ENCODE measurements at places on chromosomes 1 and 21.
A peak's percentile ranks its signal among the peaks of the same experiment; 100 is the strongest.

DNA sequence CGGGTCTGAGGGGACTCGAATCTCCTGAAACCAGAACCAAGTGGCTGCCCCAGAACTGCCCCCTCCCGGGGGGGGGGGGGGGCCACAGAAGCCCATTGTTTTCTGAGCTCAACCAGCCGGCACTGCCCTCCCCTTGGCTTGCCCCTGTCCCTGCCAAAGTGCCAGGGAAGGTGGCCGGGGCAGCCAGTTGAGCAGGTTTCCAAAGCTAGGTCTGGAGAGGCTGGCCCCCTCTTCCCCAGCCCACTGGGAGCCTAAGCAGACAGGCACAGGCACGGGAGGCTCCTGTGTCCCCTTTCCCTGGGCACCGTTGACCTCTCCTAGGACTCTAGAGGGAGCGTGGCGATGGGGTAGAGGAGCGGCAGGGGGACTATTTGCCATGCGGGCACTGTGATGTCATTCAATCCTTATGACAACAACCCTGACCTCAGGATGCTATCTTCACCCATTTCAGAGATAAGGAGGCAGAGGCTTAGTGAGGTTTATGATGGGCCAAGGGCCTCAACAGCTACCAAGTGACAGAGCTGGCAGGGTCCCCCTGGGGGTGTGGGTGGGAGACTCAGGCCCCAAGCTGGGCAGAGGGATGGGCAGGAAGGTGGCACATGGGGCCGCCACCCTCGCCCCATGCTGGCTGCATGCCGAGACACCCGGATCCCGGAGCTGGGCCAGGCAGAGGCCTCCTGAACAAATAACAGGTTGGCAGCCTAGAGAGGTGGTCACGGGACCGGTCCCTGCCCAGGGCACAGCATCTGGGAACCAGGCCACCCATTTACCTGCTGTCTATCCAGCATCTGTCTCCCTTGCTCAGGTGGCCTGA is 35.0 kb downstream of the RAP1GAP start:
- DNase-seq, result no peak

DNA sequence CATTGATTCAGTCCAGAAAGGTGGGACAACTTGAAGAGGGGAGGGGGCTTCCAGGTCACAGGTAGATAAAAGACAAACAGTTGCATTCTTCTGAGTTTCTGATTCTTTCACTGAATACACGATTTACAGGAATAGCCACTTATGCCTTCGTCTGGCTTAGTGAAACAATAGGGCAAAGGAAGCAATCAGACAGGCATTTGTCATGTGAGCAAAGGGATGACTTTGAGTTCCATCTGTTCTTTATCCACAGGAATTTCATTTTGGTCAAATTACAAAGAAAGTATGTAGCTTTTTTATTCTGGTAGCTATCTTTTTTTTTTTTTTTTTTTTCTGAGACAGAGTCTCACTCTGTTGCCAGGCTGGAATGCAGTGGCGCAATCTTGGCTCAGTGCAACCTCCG is 202.5 kb downstream of the TTLL7 start:
- DNase-seq, result no peak

- no peak for DNase-seq
Observed at GRCh38 chr1:2984399-2985061, 36.7 kb upstream of the ACTRT2 start.

DNA sequence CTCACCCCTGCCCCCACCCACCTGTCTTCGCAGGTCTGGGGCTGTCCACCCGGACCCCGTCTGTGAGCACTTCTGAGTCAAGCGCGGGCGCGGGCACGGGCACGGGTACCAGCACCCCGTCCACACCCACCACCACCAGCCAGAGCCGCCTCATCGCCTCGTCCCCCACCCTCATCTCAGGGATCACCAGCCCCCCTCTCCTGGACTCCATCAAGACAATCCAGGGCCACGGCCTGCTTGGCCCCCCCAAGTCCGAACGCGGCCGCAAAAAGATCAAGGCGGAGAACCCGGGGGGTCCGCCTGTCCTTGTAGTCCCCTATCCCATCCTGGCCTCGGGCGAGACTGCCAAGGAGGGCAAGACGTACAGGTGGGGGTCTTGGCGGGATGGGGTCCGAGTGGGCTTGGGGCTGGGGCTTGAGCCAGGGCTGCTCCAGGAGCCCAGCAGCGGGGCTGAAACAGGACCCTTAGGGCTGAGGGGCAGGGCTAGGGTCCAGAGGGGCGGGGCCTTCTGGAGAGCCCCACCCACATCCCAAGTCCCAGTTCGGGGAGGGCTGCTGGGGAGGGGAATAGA is 23.9 kb downstream of the ZNF362 start:
- no peak for DNase-seq

DNA sequence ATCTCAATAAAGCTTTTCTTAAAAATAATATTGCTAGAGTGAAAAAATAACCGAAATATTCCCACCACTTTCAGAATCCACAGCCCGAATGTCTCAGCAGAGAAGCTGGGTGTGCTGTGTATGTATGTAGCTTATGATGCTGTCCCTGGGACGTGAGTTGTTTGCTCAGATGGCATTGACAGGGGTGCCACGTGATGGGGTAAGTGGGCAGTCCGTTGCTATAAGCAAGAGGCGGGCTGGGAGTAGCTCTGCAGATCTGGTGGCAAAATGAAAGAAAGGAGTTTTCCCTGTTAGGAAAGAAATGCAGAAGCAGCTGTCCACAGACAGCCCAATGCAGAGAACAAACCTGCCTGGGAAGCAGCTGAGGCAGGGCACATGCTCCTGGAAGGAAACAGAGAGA is 3.8 kb upstream of the FAM20B start:
- peak; percentile 66 for DNase-seq

DNA sequence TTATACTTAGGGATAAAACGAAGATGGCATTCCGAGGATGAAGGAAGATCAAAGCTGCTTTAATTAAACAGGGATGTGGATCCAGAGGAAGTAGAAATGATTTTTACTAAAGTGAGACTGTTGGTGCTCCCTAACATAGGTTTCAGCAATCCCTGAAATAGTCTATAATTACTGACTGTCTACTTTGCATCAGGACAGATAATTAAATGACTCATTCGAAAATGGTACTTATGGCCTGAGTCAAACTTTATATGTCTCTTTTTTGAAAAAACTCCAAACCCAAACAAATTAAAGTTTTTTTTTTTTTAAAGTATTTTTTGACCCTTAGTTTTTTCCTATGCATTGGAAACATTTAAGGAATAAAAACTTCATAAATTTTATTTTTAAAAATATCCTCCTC is 90.3 kb downstream of the LYST start:
- DNase-seq, result no peak

GRCh38 chr21:45920824-45921600 is 60.6 kb upstream of the COL6A1 start:
- DNase-seq, result no peak

DNA sequence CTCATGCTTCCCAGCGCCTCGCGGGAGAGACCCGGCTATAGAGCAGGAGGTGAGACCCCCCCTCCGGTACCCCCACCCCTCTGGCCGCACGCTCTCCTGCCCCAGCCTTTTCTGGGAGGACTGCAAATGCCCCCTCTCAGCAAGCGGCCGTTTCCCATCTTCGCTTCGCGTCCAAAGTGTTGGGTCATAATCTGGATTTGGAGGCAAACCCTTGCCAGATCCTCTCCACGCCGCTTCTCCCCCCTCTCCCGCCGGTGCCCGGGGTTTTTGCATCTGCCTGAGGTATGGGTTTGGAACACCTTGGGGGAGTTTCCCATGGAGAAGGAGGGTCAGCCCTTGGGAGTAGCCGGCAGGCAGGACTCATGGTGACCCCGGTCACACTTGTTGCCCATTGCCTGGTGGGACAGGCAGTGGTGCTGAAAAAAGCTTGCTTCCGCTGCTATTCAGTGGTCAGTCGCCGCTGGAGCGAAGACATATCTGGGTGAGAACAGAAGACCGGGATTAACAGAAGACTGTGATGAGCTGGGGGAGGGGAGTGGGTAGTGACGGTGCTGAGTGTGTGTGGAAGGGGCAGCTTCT is 935 bp downstream of the KCNK2 start:
- no peak for DNase-seq

DNA sequence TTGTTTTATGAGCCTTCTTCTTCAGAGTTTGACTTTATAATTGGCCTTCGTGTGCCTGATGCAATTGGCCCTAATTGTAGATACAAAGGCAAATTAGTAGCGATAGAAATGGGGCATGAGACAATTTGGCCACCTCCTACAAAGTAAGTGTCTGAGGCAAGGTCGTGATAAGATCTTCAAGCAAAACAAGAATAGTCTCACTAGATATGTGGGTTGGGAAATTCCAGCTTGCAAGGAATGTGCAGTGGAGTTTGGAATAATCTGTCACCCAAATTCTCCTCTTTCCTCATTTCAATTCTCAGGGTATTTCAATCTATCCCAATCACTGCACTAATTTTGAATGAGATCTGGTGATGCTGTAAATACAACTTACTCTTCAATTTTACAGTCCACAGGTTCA is 11.4 kb upstream of the TSNAX start:
- no peak for DNase-seq
